ENCODE measurements at places on chromosomes 11 and 22. TPM values are rescaled to one million over a fixed set of nuclear protein-coding genes. Genes with fewer than 3 reads are reported as not detected.

The CEP57 gene
- polyA plus RNA-seq: 86.7 TPM

The NUP50 gene
- polyA plus RNA-seq: 56.7 TPM

The MS4A12 gene
- not detected for polyA plus RNA-seq

The MS4A4E gene
- 1.4 TPM for polyA plus RNA-seq

The APLNR gene
- 66.7 TPM for polyA plus RNA-seq

The BTBD18 gene
- 0.06 TPM for polyA plus RNA-seq

Measured in left renal pelvis (tissue), 4 donors.